ENCODE measurements at places on chromosomes 11 and 22. TPM values are rescaled to one million over a fixed set of nuclear protein-coding genes. Genes with fewer than 3 reads are reported as not detected.

GRCh38 chr11:102882389-102883024 is 7.7 kb upstream of the MMP12 start:
- no peak for DNase-seq

- no peak for DNase-seq
These were observed 316.5 kb downstream of the KIRREL3 start for GRCh38 chr11:126683766-126684728.

The MMP11 gene
- total RNA-seq = 0.43 TPM

DNA sequence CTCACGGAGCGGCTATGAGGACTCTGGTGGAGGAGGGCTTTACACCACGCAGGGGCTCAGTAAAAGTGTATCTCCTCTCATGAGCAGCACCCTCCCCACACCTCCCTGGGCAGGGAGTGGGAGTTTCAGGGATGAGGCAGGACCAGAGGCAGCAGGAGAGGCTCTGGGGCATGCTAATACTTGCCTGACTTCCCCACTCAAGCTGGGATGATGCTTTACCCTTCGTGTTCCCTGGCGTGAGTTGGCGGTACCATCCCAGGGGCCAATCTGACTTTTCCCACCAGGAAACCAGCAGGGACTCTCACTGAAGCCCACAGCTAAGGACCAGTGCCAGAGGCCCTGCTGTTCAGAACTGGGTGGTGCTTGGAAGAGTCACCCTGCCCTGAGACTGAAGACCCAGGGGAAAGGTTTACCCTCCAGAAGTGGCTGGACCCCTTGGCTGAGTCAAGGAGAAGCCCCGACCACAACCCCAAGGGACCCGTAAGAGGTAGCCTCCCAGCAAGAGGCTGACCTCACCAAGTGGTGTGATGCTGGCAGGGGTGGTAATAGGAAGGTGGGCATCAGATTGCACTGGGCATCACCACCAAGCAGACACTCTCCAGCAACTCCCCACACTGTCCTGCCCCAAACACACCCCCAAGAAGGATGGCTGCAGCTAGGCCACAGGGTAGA is 65.6 kb downstream of the THAP12 start:
- no peak for DNase-seq

DNA sequence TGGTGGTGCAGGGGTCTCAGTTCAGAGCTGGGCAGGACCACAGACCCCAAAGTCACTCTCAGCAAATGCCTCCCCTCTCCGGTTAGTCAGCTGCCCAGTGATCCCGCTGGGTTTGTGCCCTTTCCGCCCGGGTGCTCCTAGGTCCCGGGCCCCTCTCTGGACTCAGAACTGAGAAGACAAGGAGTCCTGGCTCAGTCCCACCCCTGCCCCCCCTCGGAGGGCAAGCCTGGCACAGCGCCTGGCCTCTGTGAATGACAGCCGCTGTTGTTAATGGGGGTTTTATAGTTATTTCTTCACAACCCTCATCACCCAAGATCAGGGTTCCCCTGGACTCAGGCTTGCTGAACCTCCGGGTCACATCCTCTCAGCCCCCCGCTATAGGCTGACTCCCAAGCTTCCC is 47.6 kb downstream of the ELFN2 start:
- no peak for DNase-seq

DNA sequence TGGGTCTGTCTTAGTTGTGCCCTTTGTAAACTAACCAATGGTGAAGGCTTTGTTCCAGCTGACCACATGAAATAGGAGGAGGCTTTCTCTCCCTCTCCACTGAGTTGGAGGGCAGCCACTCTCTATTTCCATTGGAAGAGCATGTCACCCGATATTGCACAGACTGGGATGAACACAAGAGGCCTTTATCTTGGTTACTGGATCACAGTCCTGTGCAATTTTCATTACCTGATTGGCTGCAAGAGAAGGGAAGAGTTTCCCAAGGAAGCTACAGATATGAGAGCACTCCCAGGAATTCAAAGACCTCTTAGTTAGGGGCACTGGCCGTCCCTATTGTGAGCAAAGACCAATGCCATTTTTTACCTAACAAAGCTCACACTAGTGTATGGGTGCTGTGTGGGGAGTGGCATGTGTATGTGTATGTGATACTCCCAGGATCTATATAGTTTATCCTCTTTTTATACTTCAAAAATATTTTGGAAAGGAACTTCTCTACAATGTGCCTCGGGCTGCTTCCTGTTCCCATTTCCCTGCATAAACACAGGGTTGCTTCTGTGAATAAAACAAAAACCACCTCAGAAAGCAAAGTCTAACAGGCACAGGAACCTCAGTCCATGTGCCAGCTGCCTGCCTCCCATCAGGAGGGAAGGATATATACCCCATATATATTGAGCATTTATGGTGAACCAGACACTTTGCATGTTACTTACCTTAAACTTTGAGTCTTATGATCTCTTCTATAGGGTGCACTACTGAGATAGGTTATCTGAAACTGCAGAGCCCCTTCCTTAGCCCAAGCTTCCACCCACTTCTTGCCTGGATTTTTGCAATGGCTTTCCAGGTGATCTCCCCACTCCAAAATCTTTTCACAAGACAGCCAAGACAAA is 126.5 kb downstream of the RASSF10 start:
- DNase-seq = no peak

- DNase-seq = no peak
These were observed 6.5 kb upstream of the CLDN5 start for GRCh38 chr22:19530751-19531150.

DNA sequence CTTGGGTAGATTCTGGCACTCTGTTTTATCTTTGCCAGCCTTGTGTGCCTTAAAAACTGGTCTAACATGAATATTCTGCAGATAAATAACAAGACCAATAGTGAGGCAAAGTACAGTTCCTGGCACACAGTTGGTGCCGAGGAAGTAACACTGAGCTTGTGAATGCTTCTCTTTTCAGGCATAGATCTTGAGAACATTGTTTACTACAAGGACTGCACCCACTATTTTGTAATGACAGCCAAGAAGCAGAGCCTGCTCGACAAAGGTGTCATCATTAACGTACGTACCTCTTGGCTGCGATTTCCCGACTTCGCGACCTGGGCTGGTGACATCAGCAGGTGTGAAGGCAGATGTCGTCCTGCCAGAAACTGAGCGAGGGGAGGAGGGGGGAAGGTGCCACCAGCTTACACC is 105.7 kb downstream of the MICAL2 start:
- DNase-seq = no peak

The DNHD1 gene
- total RNA-seq = 18.2 TPM

DNA sequence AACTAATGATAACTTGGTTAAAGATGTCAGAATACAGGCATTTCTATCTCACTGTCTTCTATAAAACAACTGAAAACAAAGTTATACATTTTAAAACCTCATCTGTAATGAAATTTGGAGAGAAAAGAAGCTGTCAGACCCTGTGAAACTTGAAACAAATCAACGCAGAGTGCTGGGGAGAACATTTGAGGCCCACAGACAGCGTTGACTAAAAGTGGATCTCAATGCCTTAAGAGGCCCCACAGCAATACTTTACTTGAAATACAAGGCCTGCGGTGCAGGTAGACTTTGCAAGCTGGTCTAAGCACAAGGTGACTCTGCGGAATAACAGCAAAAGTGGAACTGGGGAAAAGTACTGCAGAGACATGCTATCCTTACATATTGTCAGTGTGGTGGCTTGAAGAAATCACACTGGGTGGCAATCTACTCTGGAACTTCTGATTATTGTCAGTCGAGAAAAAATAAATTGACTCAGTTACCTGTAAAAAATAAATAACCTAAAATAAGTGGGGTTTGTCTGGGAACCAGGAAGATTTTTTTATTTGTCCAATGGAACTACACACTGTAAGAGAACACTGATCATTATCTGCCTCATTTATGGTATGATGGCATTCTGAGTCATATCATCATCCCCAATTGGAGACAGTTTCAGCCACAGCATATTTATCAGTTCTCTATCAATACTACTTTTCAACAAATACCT is 138.9 kb downstream of the LUZP2 start:
- no peak for DNase-seq

The SPTBN2 gene
- 1.8 TPM for total RNA-seq

- DNase-seq = peak; percentile 22
These were observed 52.8 kb upstream of the SMIM38 start for GRCh38 chr11:69102732-69103615.

- DNase-seq = no peak
These were observed 379.1 kb downstream of the MN1 start for GRCh38 chr22:27422442-27422841.

GRCh38 chr11:91263496-91264365 is 960.9 kb upstream of the FAT3 start:
- no peak for DNase-seq
